GM10248 (cell line): ENCODE measurements at places on chromosomes 16 and 17.
A peak's percentile ranks its signal among the peaks of the same experiment; 100 is the strongest.

DNA sequence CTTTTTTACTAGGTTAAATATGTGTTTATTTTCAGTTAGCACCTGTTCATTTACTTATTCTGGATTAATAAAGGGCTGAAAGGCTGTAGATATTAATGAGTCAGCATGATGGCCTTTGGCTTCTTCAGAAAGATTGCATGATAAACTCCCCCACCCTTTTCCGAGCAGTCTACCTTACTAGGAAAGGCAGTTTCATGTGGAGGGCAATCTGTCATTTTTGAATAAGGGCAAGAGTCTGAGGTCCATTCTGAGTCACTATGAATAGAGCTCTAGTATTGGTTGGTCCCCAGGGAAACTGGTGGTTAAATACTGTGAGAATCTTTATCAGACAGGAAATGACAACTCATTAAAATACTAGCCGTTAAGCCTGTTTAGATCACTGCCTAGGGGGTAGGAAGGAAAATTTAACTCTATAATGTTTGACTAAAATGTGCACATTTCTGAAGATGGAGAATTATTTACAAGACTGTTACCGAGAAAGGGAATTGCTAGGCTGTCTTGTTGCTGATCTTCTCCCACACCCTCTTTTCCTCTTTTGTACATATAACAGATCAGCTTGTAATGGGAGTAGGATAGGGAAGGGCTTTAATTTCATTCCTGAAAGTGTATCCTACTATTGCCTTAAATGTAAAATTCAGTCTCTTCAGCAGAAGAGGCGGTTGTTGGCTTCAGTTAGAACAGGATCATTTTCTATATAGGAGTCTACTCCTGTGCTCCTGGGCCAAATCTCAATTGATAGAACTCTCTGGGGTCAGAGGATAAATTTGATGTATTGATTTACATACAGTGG is 63.3 kb downstream of the TUBD1 start:
- DNase-seq: peak; percentile 65

GRCh38 chr17:9331279-9332131 is 244.1 kb downstream of the STX8 start:
- DNase-seq: no peak

DNA sequence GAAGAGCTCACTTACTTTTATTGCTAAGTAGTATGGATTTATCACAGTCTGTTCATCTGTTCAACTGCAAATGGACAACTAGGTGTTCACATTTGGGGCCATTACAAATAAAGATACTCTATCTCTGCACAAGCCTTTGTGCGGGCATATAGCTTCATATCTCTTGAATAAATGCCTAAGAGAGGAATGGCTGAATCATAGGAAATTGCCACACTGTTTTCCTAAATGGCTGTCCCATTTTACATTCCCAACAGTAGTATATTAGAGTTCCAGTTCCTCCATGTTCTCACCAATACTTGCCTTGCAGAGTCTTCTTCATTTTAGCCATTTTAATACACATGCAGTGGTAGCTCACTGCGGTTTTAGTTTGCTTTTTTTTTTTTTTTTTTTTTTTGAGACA is 20.5 kb downstream of the NSMCE1 start:
- no peak for DNase-seq

- no peak for DNase-seq
These were observed 11.6 kb upstream of the CBX4 start for GRCh38 chr17:79850571-79851460.

DNA sequence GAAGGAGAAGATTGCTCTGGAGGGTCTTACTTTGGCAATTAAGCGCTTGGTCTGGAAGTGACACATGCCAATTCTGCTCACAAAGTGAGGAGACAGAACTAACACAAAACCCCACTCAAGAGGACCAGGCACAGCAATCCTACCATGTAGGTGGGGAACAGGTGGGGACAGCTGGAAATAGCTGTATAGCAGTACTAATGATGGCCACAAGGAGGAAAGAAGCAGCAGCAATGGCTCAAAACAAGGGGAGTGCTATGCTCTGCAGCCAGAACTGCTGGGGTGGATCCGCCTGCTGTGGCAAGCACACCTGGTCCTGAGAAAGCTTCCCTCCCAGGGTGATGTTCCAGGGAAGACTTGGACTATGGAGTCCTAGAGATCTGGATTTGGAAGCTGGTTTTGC is 17.0 kb upstream of the TMEM132E start:
- DNase-seq: no peak

- DNase-seq: no peak
These were observed 151.0 kb upstream of the RBL2 start for GRCh38 chr16:53282975-53283946.

- no peak for DNase-seq
These were observed 48.2 kb downstream of the IL21R start for GRCh38 chr16:27450196-27450549.
